NCI-H774 (cell line): ENCODE measurements at places on chromosomes 7 and 10.

DNA sequence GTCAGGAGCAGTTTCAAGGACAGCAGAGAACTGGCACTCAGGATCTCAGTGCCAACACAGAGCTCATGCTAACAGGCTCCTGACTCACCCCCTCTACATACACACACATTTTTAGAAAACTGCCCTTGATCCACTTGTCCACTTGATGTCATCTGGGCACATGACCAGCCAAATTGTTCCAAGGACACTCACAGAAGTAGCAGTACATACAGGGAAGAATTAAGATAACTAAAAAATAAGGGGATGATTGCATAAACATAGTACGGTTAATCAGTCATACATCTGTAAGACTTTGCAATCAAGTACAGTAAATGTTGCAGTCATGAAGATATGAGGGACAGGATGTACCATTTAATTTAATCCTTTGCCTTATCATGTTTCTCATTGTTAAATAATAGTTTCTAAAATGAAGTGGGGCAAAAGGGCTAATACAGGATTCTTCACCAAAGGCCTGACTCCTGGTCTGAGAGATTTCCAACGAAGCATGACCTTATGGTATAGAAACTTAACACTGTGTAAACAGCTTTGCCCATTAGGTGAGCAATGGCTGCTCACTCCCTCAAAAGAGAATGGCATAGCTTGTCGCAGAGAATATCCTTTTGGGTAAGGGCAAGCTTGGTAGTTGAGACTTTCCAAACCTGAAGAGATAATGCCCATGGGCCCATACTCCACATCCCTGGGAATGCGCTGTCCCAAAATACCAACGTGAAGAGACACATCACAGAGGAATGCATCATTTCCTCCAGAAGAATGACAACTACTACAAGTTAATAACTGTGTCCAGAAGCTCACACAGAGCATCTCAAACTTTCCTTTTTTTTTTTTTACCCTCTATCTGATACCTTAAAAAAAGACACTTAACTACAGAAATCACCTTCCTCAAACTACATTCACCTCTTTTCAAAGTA is 94.1 kb downstream of the ARMH3 start:
- no peak for DNase-seq

DNA sequence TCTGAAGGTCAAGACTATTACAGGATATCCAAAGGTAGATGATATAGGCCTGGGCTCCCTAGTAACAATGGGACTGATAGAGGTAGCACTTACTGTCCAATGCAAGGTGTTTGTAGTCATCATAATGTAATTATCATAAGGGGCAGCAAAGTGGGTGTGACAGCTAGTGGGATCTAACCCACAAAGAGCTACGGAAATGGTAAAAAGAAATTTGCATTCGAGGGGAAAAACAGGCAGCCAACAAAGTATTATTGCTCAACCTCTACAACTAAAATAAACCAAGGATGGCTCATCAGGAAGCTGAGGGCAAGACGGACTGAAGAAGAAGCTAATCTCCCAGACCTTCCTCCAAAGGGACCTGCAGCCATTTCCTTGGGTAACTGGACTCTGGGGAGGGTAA is 211.0 kb downstream of the WDR11 start:
- no peak for DNase-seq

GRCh38 chr10:10207538-10207937 is 810.1 kb upstream of the CELF2 start:
- DNase-seq: no peak

DNA sequence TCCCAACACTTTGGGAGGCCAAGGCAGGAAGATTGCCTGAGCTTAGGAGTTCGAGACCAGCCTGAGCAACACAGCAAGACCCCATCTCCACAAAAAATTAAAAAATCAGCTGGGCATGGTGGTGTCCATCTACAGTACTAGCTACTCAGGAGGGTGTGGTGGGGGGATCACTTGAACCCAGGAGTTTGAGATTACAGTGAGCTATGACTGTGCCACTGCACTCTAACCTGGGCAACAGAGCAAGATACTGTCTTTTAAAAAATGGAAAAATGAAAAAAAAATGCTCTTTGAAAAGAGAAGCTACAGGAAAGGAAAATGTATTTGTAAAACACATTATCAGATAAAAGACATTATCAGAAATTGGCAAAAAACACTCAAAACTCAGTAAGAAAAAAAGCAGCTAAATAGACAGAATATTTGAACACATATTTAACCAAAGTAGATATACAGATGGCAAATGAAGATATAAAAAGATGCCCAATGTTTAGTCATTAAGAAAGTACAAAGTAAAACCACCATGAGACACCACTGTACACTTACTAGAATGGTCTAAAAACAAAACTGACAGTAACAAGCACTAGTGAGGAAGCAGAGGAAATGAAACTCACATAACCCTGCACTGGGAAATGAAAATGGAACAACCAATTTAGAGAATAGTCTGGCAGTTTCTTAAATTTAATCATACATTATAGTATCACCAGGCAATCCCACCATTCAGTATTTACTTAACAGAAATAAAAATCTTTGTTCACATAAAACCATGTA is 40.5 kb downstream of the NRBF2 start:
- no peak for DNase-seq

GRCh38 chr7:101860316-101861217 is 43.1 kb downstream of the CUX1 start:
- no peak for DNase-seq

DNA sequence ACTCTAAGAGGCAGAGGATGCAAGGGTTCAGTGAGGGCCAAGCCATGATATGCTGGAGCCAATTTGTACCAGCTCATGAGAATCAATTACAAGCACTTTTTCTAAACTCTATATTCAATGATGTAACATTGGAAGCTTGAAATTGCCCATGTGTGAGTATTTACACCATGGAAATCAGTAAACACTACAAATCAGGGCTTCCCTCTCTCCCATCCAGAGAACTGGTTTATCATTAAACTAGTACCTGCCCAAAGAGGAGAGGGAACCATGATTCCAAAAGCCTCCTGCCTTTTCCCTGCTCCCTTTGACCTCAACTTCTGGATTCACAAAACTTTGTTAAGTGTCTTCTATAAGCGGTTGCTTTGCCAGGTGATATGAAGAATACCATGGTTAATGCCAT is 52.5 kb upstream of the BICC1 start:
- DNase-seq: no peak

DNA sequence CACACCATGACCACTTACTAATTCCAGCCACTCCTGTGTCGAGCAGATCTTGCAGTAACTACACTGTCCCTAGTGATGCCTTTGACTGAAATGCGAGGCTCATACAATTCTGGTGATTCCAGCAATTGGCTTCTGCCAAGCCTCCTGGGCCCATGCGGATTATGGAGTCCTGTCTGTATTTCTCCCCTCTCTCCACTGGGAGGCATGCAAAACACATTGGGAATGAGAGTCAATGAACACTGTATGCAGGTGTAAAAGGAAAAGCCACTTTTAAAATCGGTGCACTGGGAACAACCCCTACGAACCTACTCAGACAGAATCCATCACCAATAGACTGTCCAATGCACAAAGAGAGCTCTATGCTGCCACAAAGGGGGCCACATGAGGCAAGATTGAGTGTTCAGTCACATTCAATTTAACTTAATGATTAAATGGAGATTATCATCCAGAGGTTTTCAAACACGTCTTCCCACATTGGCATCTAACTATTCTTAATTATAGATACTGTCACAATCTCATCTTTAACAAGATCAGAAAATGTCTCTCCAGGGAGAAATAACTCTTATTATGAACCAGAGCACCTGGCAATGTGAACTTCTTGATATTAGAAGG is 550.6 kb downstream of the GLRX3 start:
- DNase-seq: no peak

DNA sequence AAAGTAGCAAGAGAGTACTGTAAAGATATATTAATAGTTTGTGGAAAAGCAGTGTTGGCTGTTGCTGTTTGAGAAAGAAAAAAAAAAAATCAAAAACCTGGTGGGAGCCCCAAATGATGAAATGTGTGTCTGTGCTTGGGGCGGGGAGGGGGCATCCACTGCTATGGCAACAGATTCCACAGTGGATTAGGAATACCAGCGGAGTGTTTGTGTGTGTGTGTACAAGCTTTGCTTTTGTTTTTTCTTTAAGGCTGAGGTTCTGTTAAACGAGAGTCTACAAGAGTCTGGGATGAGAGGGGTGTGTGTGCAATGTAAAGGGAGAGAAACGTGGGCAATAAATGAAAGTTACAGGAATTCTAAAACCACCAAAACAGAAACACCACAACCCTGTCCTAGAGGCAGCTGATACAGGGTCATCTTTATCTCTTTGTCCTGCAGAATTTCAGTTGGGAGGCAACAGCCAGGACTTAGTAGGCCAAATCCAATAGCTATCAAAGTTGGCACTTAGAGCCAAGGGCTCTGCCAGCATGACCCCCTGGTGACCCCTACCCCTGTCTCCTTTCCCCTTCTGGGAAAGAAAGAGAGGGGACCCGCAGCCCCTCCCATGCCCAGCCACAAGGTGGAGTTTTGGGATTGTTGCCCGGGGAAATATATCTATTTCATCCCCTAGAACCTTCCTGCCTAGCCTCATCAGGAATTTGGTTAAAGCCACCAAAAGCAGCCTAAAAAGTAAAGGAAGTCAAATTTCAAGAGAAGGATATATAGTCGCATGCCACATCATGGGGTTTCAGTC is 85.4 kb downstream of the OSBPL3 start:
- no peak for DNase-seq

DNA sequence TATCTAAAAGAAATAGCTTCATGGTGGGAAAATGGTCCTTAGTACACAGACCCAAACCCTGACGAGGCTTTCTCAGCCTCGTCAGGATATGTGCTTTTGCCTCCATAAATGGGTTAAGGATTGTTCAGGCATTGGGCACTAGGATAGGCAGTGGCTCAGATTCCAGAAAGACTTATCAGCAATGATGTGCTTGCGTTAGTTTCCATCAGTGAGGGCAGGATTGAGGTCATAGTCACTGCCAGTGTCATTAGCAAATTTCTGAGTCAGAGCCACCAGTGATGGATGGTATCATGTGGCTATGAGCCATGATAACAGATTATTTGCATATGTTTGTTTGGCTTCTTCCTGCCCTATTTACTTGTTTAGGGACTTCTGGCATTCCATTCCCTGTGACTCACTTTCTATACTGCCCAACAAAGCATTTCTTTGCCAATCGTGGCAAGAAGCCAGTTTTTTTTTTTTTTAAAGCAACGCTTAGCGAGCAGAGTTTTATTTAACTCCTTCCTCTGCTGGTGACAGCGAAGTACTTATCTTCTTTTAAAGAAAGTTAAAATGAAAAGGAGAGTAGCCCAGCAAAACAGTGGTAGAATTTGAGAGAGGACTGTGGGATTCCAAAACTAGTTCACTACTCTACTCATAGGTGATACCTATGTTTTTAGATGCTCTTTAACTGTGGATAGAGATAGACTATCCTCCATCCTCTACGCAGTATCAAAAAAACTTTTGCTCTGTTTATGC is 44.4 kb downstream of the MYPN start:
- peak; percentile 41 for DNase-seq

DNA sequence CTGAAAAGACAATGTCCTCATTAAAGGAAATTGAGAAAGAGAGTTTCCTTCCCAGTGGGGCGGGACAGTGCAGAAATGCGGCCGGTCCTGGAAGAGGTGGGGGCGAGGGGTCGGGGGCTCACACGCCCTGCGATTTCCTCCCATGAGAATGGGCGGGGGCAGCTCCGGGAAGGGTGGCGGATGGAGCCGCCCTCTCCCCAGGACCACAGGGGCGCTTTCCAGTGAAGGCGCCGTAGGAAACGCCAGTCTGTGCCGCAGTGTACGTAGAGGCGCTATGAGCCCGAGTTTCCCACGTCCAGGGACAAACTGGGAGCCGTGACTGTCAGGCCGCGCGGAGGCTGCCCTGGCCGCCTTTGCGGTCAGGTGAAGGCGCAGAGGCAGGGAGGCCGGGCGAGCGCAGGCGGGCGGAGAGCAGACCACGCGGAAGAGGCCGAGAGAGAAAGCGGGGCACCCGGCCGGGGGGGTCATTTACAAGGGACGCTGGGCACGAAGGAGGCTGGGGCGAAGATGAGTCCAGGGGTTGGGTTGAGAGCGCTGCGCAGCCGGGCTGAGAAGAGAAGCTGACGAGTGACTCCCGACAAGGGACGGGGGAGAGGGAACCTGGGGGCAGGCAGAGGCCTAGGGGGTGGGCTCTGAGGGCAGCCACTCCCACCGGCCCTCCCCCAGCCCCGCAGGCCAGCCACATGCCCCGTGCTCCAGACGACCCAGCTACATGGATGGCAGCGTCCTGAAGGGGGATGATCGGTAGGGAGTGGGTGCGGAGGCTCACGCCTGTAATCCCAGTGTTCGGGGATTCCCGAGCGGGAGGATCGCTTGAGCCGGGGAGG is 45.0 kb downstream of the ALOX5 start:
- DNase-seq: no peak

- DNase-seq: no peak
Measured at GRCh38 chr7:16423761-16424160, 2.4 kb upstream of the CRPPA start.

GRCh38 chr10:121914661-121915060 is 13.2 kb downstream of the ATE1 start:
- DNase-seq: no peak

- no peak for DNase-seq
Measured at GRCh38 chr10:235915-236314, 100.7 kb downstream of the ZMYND11 start.

GRCh38 chr7:44703921-44704320 is 44.7 kb upstream of the ZMIZ2 start:
- DNase-seq: no peak

DNA sequence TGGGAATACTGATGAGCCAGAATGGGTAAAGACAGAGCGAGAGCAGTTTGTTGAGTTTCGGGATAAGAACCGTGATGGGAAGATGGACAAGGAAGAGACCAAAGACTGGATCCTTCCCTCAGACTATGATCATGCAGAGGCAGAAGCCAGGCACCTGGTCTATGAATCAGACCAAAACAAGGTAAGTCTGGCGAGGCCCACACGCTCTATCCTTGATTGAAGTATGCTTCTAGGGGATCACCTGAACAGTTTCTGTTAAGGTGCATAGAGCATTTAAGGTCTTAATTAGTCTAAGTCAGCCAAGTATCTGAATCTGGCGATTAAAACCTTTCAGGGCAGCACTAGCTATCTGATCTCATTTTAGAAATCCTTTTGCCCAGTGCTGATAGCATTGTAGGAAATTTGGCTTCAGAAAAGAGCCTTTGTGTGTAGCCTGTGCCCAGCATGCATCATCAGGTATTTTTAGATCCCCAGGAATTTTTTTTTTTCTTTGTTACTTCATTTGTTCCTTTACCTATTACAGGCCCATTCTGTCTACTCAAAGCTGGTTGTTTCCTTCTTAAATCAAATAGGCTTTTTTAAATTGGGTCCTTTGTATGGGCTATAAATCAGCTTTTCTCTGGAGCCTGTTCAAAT is 8.0 kb downstream of the OPN1SW start:
- DNase-seq: no peak
